ENCODE measurements at places on chromosomes 3 and 15.

- no peak for DNase-seq
These were observed 49.8 kb upstream of the SLC6A1 start for GRCh38 chr3:10942690-10943205.

- DNase-seq = no peak
These were observed 1.8 kb upstream of the AP2M1 start for GRCh38 chr3:184172681-184173373.

- no peak for DNase-seq
These were observed 1121.2 kb downstream of the NSUN3 start for GRCh38 chr3:95184038-95184437.

DNA sequence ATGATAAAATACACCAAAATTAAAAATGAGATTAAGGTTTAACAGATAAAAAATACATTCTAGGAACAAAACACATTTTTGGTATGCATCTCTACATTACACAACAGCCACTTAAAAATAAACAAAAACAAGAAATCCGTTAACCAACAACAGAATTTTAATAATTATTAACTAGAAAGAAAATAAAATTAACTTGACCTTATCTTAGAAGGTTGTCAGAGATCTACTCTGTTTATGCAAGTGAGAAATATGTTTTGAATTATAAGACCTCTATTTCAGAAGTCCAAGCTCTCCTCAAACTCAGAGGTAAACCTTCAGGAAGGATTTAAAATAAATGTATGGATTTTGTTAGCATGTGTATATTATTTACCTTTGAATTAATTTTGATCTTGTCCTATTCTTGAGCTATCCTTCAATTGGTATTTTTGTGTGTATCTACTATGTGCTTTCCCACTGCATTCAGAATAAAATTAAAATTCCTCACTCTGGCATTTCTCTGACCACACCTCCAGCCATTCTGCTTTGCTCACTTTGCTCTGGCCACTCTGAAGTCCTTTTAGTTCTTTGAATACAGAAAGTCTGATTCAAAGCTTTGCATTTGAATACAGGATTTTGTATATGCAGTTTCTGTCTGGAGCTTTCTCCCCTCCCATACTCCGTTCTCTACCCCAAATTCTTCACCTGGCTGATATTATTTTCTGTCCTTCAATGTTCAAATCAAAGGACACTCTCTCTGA, 352.0 kb downstream of the ZBTB20 start:
- DNase-seq = no peak

DNA sequence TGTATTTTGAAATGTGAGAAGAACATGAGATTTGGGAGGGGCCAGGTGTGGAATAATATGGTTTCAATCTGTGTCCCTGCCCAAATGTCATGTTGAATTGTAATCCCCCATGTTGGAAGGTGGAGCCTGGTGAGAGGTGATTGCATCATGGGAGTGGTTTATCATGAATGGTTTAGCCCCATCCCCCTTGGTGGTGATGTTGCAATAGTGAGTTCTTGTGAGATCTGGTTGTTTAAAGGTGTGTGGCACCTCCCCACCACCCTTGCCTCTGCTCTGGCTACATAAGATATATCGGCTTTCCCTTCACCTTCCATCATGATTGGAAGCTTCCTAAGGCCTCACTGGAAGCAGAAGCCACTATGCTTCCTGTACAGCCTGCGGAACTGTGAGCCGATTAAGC, 23.9 kb upstream of the TMEM108 start:
- DNase-seq = no peak

GRCh38 chr15:30043211-30043655, 39.5 kb upstream of the GOLGA8J start:
- DNase-seq = no peak

- no peak for DNase-seq
These were observed 172.1 kb downstream of the TBC1D2B start for GRCh38 chr15:77905301-77905920.

- DNase-seq = no peak
These were observed 45.7 kb upstream of the MCTP2 start for GRCh38 chr15:94185547-94186236.

- no peak for DNase-seq
These were observed 97.9 kb upstream of the NANOGP8 start for GRCh38 chr15:35182841-35183479.

GRCh38 chr3:38957296-38957695, 94.4 kb downstream of the SCN11A start:
- no peak for DNase-seq

- DNase-seq = peak; percentile 16
These were observed at the start of gene PTX3 for GRCh38 chr3:157436583-157437291. Gene PTX3, plus strand, starts transcription at chr3:157436850. Its CDS starts 84 bp downstream, at chr3:157436934.

DNA sequence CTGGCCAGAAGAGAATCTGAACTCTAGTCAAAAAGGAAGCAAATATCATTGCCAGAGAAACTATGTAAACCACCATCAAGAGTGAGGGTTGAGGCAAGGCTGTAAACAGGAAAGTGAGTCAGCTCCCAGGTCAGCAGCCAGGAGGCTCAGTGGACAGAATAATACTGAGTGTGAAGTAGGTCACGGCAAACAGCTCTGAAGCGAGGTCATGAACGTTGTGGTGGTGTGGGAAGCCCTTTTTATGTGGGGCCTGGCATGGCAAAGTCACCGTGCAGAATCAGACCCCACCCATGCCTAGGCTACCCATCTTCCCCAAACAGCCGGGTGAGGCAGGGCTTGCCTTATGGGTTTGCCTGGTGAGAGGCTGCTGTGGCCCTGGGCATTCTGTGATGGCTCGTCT, 43.9 kb downstream of the THBS1 start:
- DNase-seq = peak; percentile 61

DNA sequence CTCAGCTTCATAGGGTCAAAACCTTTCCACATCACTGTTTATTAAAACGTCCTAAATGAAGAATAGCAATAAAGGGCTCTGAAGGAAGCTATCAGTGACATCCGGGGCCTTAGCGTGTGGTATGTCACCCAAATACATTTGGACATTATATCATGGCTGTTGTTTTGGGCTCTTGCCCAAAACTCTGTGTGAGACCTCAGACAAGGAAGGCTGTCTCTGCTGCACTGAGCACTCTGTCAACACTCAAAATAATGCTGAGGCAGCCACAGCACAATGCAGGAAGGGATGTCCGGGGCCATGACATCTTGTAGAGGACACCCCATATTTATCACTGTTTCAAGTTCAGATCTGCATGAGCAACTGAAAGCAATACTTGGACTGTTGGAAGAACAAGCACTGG, 293.8 kb upstream of the WNT5A start:
- DNase-seq = no peak

- no peak for DNase-seq
These were observed 43.5 kb downstream of the PHLDB2 start for GRCh38 chr3:111902534-111902933.

- DNase-seq = no peak
These were observed 36.3 kb downstream of the PLA2G4D start for GRCh38 chr15:42057799-42058646.

GRCh38 chr3:188385295-188385694, 231.3 kb downstream of the LPP start:
- no peak for DNase-seq

- no peak for DNase-seq
These were observed 254.5 kb downstream of the NLGN1 start for GRCh38 chr3:173652093-173652492.

- DNase-seq = no peak
These were observed 114.7 kb upstream of the LMOD3 start for GRCh38 chr3:69236812-69237707.

DNA sequence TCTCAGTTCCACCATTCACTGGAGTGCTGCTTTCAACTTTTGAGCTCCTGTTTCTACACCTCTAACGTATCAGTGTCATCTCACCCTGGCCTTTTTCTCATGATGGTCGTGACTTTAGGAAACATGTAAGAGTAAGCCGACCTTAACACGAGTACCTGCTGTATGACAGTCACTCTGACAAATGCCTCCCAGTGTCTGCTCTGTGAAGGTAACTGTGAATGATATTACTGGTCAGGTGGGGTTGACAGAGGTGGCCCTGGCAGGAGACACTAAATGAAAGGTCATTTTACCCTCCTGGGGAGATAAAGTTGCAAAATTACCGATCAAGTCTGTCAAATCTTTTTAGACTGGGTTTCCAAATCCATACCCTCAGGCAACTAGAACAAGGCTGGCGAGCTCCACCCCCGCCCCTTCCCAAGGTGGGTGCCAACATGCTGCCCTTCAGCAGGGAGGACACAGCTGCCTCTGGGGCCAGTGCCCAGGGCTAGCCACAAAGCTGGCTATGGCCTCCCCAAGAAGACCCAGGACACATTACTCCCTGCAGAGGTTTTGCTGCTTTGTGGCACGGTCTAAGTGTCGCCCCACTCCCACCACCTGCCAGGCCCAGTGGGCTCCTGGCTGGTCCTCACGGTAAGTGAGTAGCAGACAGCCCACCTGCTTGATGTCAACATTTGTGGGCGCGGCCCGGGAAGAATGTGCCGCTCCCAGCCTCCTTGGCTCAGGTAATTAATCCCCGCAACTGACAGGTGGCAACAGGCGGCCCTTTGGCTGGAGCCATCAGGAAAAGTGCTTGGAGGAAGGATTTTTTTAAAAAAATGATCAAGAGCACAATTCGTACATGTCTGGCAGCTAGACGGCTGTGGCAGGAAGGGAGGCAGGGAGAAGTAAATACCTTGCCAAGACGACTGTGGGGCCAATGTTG, 211.8 kb downstream of the TP63 start:
- no peak for DNase-seq

- DNase-seq = no peak
These were observed 14.7 kb downstream of the FHIT start for GRCh38 chr3:61236556-61236955.

- DNase-seq = no peak
These were observed 268.5 kb downstream of the CLSTN2 start for GRCh38 chr3:140203510-140203909.

- no peak for DNase-seq
These were observed 12.1 kb downstream of the GOLM2 start for GRCh38 chr15:44300572-44300971.

GRCh38 chr15:62601777-62602545, 436.9 kb upstream of the C2CD4B start:
- no peak for DNase-seq

DNA sequence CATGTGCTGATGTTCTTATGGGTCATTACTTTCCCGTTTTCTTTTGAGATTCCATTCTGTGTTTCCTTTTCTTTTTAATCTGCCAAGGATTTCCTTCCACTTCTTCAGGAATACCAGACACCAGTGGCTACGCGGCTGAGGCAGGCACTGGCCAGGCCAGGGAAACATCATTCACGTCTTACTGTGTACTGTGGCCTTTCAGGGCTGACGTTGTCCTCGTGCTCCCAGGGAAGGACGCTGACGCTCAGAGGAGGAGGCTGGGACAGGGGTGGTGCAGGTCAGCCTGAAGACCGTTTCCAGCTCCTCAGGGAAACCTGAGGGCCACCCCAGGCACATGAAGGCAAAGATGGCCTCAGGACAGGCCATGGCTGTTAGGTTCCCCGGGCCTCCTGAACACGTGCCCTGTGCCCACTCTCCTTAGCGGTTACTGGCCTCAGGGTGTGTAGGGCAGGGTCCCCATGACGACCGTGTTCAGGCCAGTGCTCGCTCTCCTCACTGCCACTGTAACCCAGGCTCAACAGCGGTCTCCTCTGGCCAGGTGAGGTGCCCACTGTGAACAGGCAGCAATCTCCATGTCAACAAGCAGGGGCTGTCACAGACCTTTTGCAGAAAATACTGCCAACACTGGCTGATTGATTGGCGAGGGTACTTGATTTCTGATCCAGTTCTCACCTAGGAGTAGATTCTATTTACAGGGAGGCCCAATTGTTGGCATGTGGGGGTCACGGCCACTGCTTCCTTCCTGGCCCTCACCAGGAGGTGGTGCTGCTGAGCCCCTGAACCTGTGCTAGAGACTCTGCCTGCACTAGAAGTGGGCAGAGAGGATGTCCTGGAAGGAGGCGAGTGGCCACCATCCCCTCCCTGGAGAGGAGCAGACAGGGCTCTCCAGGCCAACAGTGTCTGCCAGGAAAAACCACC, 169.5 kb downstream of the ATP10A start:
- DNase-seq = peak; percentile 49

- DNase-seq = no peak
These were observed 29.8 kb downstream of the ADAMTS17 start for GRCh38 chr15:100311833-100312476.

DNA sequence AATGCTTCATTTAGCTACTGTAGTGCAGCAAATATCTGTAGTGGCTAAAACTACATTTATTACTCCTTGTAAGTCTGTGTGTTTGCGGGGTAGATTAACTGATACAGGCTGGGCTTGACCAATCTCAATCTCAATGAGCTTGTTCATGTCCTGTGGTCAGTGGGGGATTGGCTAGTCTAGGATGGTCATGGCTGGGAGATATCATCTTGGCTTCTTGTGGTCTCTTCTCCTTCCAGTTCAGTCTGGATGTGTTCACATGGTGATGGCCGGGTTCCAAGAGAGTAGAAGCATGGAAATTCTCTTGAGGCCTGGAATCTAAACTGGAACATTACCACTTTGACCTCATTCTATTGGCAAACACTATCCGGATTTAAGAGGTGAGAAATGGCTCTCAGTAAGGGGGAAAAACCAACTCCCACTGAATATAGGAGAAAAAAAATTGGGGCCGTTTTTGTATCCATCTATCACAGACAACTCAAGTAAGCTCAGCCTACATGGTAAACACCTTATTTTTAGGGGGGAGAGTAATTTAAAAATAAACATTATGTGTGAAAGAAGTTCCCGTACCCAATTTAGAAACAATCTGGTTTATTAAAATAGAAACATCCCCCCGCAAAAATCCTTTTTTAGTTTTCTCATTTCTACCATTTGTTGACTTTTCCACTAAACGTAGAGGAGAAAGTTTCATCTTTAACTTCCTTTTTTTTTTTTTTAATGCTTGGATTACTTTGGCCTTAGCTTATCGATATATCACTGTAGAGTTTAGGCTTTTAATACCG, 284.9 kb upstream of the TBC1D5 start:
- no peak for DNase-seq

DNA sequence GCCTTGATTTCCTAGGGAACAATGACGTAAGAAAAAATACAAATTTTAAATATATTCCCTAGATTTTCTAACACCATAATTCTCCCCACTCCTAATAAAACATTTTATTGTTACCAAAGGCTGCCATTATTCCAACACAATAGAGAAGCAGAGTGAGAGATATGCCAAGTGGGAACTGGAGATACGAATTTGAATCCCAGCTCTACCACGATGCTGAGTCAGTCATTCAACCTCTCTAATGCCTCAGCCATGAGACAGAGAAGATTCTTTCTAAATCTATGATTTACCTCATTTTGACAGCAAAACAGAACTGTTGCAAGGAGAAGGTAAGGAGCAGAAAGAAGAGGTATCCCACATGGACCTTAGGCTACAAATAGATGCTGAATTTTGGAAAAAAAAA, 112.5 kb downstream of the IGF2BP2 start:
- no peak for DNase-seq
